ENCODE measurements at places on chromosomes 12 and 14. TPM values are rescaled to one million over a fixed set of nuclear protein-coding genes. Genes with fewer than 3 reads are reported as not detected.

Gene LYZ
- total RNA-seq, result 13.4 TPM

Gene SLC25A21
- total RNA-seq, result 0.66 TPM

Gene PIP4K2C
- total RNA-seq, result 13.8 TPM

Gene CLEC2D
- total RNA-seq, result 10.9 TPM

Gene NTS
- 0.64 TPM for total RNA-seq

Gene LRP1-AS
- not detected for total RNA-seq

Gene CRIP2
- total RNA-seq, result 92.1 TPM

Gene RFX4
- total RNA-seq, result not detected
